ENCODE measurements at places on chromosomes 11 and 22.

DNA sequence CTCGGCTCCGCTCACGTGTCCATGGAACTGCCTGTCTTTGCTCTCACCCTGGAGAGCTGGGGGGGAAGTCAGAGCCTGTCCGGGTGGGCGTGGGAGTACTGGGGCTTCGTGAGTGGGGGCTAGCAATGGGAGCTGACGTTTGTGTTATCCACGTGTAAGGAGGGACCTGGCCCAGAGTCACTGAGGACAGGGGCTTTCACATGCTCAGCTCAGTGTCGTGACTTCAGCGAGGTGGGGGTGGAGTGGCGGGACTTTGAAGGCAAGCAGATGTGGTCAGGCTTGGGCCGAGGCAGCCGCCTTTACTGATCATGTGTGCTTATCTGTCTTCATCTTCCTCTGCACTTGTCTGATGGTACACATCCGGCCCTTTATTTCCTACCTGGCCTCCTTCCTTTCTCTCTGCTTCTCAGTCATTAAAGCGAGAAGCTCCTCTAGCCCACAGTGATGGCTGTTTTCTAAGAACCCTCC, 113.1 kb upstream of the NNMT start:
- no peak for DNase-seq

DNA sequence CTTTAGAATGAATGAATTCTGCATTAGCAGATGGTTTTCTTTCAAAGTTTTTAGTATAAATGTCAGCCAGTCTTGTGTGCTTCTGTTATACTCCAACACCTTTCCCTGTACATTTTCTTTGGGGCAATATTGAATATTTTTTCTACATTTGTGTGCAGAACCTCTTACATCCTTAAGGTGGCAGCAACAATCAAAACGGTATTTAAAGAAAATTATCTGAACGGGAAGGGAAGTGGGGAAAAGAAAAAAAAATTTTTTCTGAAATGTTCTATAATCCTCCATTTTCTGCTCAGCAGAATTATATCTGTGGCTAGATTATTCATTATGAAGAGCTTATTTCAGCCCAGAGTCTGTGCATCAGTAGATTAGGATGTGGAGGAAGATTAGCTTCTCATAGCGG, 347.3 kb upstream of the RAG2 start:
- DNase-seq: no peak

- DNase-seq: no peak
These were observed 148.4 kb downstream of the CACNA1I start for GRCh38 chr22:39718921-39719475.

- DNase-seq: no peak
These were observed 50.4 kb downstream of the GDPD4 start for GRCh38 chr11:77250881-77251640.

- DNase-seq: no peak
These were observed 11.2 kb downstream of the GAL start for GRCh38 chr11:68695531-68695930.

GRCh38 chr11:116148056-116148455, 624.7 kb downstream of the BUD13 start:
- no peak for DNase-seq

- no peak for DNase-seq
These were observed 30.5 kb downstream of the RTN3 start for GRCh38 chr11:63711838-63712237.

DNA sequence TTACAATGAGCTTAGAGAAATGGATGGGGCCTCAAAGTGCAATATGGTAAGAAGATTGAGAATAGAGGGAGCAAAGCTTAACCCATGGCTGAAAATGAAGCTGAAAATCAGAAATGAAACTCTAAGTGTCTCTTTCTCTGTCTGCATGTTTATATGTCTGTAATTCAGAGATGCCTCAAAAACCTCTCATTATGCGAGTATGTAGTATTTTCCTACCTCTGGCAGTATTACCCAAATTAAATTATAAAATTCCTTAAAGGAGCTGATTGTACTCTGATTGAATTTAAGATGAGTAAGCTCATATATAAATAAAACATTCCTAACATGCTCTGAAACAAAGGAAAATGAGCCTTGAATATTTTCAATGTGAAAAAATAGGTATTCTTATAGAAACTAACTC, 39.8 kb upstream of the PRSS23 start:
- DNase-seq: no peak

- no peak for DNase-seq
These were observed 9.5 kb upstream of the ADA2 start for GRCh38 chr22:17228725-17229126.

DNA sequence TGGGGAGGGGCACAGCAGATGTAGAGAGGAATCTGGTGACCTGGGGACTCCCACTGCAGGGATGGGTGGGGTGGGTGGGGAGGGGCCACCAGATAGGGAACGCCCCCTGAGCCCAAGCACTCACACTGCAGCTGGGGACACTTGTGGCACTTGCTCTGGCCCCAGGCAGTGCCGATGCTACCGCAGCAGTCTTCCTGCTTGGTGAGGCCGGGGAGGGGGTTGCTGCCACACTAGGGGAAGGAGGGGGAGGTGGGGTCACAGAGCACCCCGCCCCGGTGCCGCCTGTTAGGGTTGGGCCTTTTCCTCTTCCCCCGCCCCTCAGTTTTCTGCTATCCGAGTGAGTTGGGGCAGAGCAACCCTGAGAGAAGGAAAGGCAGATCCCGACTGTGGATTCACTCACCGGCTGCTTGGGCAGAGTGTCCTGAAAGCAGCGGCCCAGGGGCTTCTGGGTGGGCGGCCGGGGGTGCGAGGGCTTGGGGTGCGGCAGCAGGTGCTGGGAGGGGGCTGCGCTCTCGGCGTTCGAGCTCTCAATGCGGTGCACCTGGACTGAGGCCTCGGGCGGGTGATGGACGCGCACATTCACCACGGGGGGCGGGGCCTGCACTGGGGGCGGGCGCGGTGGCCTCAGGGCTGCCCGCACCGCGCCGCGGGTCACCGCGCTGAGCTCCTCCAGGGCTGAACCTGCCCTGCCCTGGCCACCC, 4.7 kb downstream of the LTBP3 start:
- DNase-seq: no peak

All from progenitor cell of endocrine pancreas (in vitro differentiated cells).